ENCODE measurements at places on chromosomes 3 and 15.
A peak's percentile ranks its signal among the peaks of the same experiment; 100 is the strongest.

DNA sequence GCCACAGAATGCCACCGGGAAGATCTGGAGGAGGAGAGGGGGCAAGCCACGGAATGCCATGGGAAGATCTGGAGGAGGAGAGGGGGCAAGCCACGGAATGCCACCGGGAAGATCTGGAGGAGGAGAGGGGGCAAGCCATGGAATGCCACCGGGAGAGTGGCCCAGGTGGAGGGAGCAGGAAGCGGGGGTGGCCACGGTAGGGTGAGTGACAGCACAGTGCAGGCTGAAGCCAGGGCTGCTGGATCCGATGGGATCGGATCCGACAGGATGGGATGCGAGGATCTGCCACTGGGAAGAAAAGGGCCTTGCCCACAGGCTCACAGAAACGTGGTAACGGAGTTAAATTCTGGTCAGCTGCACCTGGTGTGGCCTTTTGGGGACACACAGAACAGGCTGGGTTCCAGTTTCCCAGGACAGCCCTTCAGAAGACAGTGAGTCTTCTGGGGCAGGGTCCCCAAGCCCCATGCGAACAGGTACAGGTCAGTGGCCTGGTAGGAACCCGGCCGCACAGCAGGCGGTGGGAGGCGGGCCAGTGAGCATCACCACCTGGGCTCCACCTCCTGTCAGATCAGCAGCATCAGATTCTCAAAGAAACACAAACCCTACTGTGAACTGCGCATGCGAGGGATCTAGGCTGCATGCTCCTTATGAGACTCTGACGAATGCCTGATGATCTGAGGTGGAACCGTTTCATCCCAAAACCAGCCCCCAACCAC, 58.8 kb downstream of the XXYLT1 start:
- no peak for DNase-seq

- DNase-seq, result peak; percentile 12
These were observed 74.4 kb upstream of the MYO5C start for GRCh38 chr15:52370010-52370409.

DNA sequence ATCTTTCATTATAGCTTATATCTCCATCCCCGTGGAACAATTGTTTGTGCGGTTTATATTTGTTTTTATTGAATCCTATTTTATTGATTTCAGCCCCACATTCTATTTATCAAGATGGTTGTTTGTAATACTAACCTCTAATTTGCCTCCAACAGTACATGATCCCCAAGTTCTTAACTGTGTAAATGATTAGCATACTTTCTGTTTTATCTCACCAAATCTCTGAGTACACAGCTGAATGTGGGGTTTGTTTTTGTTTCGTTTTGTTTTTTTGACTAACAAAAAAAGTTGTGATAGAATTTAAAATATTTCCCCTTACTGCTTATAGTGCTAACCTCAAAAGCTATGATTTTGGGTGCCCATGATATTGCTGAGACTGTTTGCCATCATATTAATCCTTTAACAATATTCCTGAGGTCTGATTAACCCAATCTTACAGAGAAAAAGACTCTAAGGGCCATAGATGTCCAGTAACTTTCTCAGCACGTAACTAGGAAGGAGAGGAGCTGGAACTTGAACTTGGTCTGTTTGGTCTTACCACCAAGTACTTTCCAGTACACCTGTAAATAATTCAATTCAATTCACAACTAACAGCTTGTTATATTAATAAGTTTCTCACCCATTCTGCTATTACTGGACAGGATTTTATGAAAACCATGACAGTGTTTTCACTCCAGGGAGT, 789.8 kb downstream of the TUSC7 start:
- DNase-seq, result peak; percentile 8

GRCh38 chr3:57064572-57064971, 4.1 kb downstream of the SPATA12 start:
- DNase-seq, result no peak

- DNase-seq, result peak; percentile 78
These were observed 70.3 kb upstream of the PPP2R3A start for GRCh38 chr3:135895106-135895733.

GRCh38 chr15:98003996-98004395, 43.5 kb downstream of the ARRDC4 start:
- peak; percentile 5 for DNase-seq

DNA sequence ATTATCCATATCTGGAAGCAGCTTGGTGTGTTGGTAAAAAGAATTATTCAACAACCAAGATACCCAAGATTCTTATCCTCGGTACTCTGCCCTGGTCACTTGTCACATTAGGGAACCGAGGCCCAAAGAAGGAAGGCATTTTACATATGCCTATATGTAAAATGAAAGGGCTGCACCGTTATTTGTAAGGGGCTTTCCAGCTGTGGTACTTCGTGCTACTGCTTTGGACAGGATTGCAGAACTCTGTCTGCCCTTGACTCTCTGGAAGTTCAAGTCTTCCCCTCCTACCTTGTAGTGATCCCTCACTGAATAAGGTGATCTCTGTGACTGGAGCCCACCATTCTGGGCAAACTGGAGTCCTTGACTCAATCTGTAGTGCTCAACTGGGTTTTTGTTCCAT, 198.9 kb upstream of the TOPAZ1 start:
- DNase-seq, result no peak

DNA sequence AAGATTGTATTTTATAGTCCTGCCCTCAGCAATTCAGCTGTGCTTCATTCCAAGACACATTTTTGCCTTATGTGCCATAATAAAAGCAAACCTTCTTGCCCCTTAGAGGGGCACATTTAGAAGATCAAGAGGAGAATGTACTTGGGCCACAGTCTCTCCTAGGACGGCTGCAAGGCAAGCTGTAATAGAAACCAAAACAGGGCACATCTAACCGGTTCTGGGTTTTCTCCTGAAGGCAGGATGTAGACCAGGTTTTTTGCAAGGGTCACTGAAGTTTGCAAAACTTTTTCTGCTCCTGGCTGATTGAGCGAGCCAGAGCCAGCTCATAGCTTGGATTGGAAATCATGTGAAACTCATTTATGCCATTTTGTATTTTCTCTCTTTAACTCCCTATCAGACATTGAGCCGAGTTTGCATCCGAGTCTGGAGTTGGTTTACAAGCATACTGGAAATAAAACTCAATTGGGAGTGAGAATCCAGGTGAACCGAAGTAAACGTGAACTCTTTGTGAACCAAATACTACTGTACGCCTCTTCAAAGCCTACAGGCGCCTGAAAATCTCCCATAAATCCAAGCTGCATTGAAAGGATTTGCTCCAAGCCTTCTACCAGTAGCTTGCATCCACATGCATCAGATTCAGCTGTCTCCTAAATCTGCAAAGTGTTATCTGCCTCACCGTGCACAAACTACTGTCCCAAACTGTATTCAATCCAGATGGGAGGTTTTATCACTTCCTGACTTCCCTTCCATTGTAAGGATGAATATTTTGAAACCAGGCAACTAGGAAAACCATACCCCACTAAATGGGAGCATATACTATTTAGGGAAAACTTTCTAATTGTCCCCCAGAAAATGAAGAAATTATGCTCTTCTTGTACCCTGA, 60.9 kb upstream of the TSC22D2 start:
- DNase-seq, result peak; percentile 56

DNA sequence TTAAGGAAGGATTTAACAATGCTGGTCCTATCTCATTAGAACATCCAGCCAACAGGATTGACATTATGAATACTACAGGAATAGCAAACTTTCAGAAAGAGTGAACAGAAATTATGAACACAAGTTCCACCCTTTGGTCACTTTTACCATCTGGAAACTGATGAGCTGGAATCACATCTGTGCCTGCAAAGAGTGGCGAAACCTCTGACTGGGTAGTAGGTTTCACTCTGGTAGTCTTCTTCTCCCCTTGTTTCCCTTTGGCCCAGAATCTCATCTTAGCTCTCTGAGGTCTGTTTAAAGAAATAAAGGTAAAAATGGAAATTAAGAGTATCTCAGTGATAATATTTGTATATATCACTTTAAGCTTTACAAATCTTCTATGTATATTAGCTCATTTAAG, 73.1 kb downstream of the NR2E3 start:
- no peak for DNase-seq

DNA sequence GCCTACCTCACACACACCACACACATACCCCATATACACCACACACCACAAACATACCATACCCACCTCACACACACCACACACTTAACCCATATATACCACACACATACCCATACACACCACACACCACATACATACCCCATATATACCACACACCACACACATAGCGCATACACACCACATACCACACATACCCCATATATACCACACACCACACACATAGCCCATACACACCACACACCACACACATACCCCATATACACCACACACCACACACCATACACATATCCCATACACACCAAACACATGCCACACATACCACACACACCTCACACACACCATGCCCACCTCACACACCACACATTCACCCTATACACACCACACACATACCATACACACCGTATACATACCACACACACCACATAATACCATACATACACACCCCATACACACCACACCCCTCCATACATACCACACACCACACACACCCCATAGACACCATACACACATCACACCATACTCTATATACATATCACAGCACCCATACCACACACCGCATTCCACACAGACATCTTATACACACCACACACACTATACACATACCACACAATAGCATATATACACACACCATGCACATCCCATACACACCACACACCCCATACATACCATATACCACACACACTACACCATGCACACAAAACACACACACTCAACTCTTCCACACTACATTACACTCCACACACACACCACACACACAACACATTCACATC, 29.5 kb downstream of the APBA2 start:
- DNase-seq, result no peak

- DNase-seq, result no peak
These were observed 54.6 kb upstream of the FURIN start for GRCh38 chr15:90813796-90814190.

DNA sequence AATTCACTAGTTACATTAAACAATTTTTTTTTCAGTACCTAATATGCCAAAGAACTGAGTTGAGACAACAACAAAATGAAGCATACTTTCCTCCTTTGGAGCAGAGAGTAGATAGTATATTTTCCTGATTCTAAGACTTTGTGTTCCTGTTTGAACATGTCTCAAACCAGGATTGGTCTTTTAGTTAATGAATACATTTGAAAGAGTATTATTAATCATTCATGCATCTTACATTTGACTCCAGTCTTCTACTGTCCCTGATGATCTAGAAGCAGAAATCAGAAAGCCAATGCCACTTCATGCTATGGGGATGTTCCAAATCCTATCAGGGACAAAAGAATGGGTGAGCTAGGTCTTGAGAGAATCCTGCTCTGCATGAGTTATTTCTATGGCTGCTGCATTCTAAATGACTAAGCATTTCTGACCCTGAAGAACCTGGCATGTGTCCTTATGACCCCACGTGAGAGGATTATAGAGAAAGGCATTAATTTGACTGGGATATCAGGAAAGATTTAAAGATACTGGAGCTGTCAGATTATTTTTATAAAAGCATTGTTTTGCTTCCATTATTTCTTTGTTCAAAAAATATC, 32.9 kb upstream of the MBNL1 start:
- peak; percentile 61 for DNase-seq

DNA sequence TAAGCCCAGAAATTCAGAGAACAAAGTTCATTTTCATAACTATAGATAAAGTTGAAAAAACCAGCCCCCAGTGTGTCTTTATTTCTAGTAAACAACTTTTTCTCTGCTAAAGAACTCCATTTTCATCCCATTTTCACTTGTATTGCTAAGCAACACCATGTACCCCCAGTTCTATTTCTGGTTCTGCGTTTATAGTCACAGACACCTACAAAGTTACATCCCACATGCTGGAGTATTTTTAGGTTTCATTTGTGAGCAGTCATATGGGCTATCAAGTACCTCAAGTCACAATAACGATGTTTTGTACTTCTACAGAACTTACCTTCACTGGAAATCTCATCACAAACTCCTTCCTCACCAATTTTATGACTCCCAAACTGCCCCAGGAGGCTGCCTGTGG, 236.5 kb downstream of the RSL24D1 start:
- DNase-seq, result no peak

GRCh38 chr3:179016979-179017670, 54.5 kb downstream of the ZMAT3 start:
- no peak for DNase-seq

GRCh38 chr3:33438881-33439545, 1.2 kb downstream of the UBP1 start:
- DNase-seq, result peak; percentile 24

DNA sequence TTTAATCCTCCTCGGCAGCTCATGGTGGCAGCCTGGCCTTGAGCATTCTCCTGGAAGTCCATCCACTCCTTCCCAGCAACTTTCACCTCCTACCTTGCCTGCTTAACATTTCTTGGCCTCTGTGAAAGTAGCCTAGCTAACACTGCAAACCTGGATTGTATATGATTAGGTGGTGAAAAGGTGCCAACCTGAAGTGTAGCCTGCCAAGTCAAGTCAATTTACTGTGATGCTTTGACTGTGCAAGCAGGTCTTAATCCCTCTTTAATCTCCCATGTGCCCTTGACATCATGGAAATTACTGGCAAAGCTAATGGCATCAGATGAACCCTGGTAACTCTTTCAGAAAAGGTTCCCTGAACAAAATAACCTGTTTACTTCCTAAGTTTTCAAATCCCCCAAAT, 169.7 kb upstream of the NR2F2 start:
- DNase-seq, result no peak

DNA sequence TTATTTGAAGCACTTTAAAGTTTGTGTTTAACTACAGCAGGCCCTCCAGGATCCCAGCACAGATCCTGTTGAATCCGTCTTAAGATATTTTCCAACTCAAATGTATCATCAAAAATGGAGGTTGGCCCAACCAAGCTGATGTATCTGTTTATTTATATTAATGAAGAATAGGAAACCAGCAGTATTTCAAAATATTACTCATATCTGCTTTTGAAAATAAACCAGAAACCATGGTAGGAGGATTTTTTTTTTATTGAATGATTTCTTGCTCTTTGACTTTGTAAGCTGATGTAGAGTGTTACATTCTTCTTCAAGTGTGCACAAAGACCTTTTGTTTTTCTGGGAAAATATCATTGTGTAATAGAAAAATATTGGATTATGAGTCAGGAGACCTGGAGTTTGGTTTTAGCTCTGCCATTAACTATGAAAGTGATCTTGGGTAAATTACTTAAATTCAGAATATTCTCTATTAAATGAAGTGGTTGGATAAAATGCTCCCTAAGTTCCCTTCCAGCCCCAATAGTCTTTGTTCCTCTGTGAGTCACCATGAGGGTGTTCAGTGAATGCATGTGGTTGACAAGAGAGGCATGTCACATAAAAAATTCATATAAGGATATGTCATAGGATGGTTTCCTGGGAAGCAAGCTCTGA, 221.3 kb upstream of the GAP43 start:
- DNase-seq, result peak; percentile 82

GRCh38 chr3:138875754-138876664, 41.3 kb upstream of the PIK3CB start:
- DNase-seq, result no peak

- no peak for DNase-seq
These were observed 62.2 kb upstream of the ACAN start for GRCh38 chr15:88741046-88741445.

Measured in EL (cell line).